Endothelial cell of umbilical vein (primary cell): ENCODE measurements at places on chromosomes 16 and 17. TPM values are rescaled to one million over a fixed set of nuclear protein-coding genes. Genes with fewer than 3 reads are reported as not detected.

Gene LYRM9
- 3.1 and 4.0 TPM in 2 replicates for total RNA-seq

Gene CDH5
- 765 and 804 TPM in 2 replicates for total RNA-seq

Gene SRL
- 0.14 and 0.29 TPM in 2 replicates for total RNA-seq

DNA sequence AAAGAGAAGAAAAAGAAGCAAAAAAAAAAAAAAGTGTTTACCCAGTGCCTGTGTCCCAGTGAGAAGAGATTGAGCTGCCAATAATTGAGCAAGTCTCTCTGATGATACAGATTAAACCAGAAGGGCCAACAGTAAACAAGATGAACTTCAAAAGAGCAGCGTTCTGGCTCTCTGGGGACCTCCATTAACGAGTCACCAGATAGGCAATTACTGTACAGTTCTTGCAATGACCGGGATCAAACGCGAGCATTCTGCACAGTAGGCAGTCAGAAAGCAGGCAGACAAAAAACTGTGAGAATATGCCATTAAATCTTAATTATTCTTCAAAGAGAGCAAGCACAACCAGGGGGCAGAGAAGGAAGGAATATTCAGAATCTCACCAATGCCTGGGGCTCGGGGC, 626.1 kb downstream of the TMEM114 start:
- DNase-seq: no peak
- H3K27me3 ChIP-seq: no peaks in the 10 kb centered on the region
- no peaks in the 10 kb centered on the region for H3K4me1 ChIP-seq

DNA sequence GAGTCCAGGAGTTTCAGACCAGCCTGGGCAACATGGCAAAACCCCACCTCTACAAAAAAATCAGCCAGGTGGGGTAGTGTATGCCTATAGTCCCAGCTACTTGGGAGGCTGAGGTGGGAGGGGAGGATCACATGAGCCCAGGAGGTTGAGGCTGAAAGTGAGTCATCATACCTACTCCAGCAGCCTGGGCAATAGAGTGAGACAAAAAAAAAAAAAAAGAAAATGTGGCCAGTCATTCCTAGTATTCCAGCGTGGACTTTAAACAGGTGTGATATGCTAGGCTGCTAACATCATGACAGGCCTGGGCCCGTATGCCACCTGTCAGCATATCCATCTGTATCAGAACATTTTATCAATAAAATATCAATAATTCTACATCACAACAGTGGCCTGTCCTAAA, 143.3 kb downstream of the AATF start:
- H3K4me3 ChIP-seq: no peak overlapping the region
- no peak overlapping the region for H3K27ac ChIP-seq
- peaks cover 10% of the 10 kb centered on the region for H3K4me1 ChIP-seq
- H3K27me3 ChIP-seq: no peaks in the 10 kb centered on the region

DNA sequence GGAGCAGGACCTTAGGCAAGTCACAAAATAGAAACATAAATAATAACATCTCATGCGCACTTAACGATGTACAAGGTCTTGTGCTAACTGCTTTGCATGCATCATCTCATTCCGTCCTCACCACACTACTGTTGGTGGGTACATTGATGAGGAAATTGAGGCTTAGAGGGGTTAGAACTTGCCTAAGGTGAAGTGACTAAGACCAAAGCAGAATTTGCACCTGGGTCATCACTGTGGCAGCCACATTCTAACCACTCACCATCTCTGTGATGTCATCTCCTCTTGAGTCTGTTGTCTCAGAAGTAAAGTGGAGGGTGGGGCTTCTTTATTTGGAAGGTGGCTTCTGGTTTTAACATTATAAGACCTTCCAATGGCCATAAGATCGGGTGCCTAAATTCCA, 20.4 kb upstream of the TRIM25 start:
- no peak for DNase-seq
- peaks cover 2% of the 10 kb centered on the region for H3K36me3 ChIP-seq
- H3K4me3 ChIP-seq: no peak overlapping the region
- no peak overlapping the region for H3K27ac ChIP-seq
- no peaks in the 10 kb centered on the region for H3K27me3 ChIP-seq

GRCh38 chr17:55527540-55528118, 16.4 kb upstream of the SMIM36 start:
- H3K36me3 ChIP-seq: no peaks in the 10 kb centered on the region
- H3K27me3 ChIP-seq: peaks cover 3% of the 10 kb centered on the region
- no peak overlapping the region for H3K27ac ChIP-seq
- H3K4me3 ChIP-seq: no peak overlapping the region
- peak; percentile 71 for DNase-seq

DNA sequence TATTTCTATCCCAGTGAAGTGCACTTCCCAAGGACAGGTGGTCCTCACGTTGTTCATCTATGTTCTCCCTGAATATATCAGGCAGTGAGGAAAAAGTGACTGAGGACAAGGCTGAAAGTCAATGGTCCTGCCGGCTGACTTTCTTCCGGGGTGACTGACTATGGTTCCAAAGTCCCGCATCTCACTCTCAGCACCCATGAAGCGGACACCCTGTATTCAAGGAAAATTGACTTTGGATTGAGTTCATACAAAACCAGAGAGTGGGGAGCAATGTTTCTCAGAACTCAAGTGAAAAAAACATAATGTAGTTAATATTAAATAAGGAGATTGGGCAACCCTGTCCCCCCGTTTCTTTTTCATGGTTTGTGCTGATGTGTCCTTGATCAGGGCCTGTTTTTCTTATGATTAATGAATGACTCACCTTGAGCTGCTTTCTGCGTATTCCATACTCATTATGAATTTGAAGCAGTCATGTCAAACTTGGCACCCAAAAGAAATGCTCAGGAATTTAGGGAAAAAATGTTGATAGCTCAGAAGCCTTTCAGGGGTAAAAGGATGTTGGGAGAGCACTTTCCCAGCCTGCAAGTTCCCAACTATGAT, 184.0 kb downstream of the CYLD start:
- no peaks in the 10 kb centered on the region for H3K27me3 ChIP-seq
- H3K4me1 ChIP-seq: no peaks in the 10 kb centered on the region
- no peak overlapping the region for H3K4me3 ChIP-seq
- no peak for DNase-seq
- no peak overlapping the region for H3K27ac ChIP-seq

GRCh38 chr17:2983255-2983654, 80.2 kb downstream of the OR1D5 start:
- peaks cover 2% of the 10 kb centered on the region for H3K27me3 ChIP-seq
- no peak overlapping the region for H3K4me3 ChIP-seq

DNA sequence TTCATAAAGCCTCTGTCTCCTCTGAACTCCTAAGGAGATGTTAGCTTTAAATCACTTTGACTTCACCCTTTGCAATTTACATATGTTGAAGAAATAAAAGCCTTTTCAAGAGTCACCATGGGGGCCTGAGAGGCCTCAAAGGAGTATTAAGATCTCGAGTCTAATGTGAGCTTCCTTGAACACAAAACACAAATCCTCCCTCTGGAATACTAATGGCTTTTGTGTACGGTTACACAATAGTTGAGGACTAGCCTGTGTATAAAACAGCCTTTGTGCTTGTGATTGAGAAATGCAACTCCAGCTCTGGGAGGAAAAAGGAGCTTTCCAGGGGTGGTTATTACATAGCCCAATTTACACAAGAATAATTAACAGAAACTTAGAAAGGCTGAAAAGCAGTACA, 1140.2 kb downstream of the CDH11 start:
- H3K36me3 ChIP-seq: no peaks in the 10 kb centered on the region
- no peak overlapping the region for H3K4me3 ChIP-seq
- no peak for DNase-seq
- H3K4me1 ChIP-seq: no peaks in the 10 kb centered on the region
- H3K27me3 ChIP-seq: no peaks in the 10 kb centered on the region
- no peak overlapping the region for H3K27ac ChIP-seq

DNA sequence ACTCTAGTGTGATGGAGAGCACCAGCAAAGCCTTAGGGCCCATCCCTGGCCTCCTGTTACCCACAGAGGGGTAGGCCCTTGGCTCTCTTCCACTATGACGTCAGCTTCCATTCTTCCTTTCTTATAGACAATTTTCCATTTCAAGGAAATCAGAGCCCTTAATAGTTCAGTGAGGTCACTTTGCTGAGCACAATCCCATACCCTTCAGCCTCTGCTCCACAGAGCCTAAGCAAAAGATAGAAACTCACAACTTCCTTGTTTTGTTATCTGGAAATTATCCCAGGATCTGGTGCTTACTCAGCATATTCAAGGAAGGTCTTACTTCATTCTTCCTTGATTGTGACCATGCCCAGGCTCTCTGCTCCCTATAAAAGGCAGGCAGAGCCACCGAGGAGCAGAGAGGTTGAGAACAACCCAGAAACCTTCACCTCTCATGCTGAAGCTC, at the start of gene CCL8:
TSS of gene CCL8 (plus strand) at position 397 of the 445 bp plus-strand sequence. CDS start 67 bp downstream, outside the sequence.
- peaks cover 5% of the 10 kb centered on the region for H3K27me3 ChIP-seq
- no peaks in the 10 kb centered on the region for H3K36me3 ChIP-seq
- H3K27ac ChIP-seq: no peak within 1 kb of the TSS
- H3K4me1 ChIP-seq: no peaks in the 10 kb centered on the region
- no peak for DNase-seq

GRCh38 chr16:30997725-30998711, 12.4 kb downstream of the STX1B start:
- peak overlapping the region; percentile 24 for H3K4me3 ChIP-seq
- no peaks in the 10 kb centered on the region for H3K4me1 ChIP-seq

- no peak overlapping the region for H3K27ac ChIP-seq
- H3K27me3 ChIP-seq: no peaks in the 10 kb centered on the region
- peaks cover 7% of the 10 kb centered on the region for H3K36me3 ChIP-seq
- no peak for DNase-seq
- H3K4me1 ChIP-seq: peaks cover 24% of the 10 kb centered on the region
Measured at GRCh38 chr16:2520784-2521531, 787 bp downstream of the AMDHD2 start.

GRCh38 chr16:783404-784161, 4.6 kb downstream of the RPUSD1 start:
- no peak overlapping the region for H3K27ac ChIP-seq
- H3K4me3 ChIP-seq: no peak overlapping the region
- peaks cover 8% of the 10 kb centered on the region for H3K4me1 ChIP-seq
- H3K27me3 ChIP-seq: no peaks in the 10 kb centered on the region

GRCh38 chr16:60655514-60656153, 1380.6 kb downstream of the CDH8 start:
- no peak overlapping the region for H3K27ac ChIP-seq
- H3K27me3 ChIP-seq: no peaks in the 10 kb centered on the region
- no peaks in the 10 kb centered on the region for H3K36me3 ChIP-seq
- no peaks in the 10 kb centered on the region for H3K4me1 ChIP-seq
- no peak overlapping the region for H3K4me3 ChIP-seq
